Ascending aorta (tissue), 2 donors: ENCODE measurements at places on chromosomes 12 and 14. TPM values are rescaled to one million over a fixed set of nuclear protein-coding genes. Genes with fewer than 3 reads are reported as not detected.

GRCh38 chr14:67645414-67645813 lies 25.7 kb downstream of the ARG2 start:
- H3K4me1 ChIP-seq: no peaks in the 10 kb centered on the region
- peaks cover 28% of the 10 kb centered on the region for H3K36me3 ChIP-seq
- no peak overlapping the region for H3K4me3 ChIP-seq
- H3K27ac ChIP-seq: peak overlapping the region; percentile 12
- no peaks in the 10 kb centered on the region for H3K27me3 ChIP-seq

- no peak overlapping the region for H3K27ac ChIP-seq
- DNase-seq: no peak
- H3K4me3 ChIP-seq: no peak overlapping the region
- H3K27me3 ChIP-seq: no peaks in the 10 kb centered on the region
These were observed 267.5 kb downstream of the TMEM121 start for GRCh38 chr14:105793836-105794235.

RIPK3 gene
- total RNA-seq: 2.3 TPM

ADAMTS20 gene
- not detected for total RNA-seq

- H3K4me3 ChIP-seq: no peak overlapping the region
- no peaks in the 10 kb centered on the region for H3K27me3 ChIP-seq
- no peak overlapping the region for H3K27ac ChIP-seq
- DNase-seq: no peak
- H3K4me1 ChIP-seq: no peaks in the 10 kb centered on the region
- peaks cover 12% of the 10 kb centered on the region for H3K36me3 ChIP-seq
These were observed 2.1 kb downstream of the GPX2 start for GRCh38 chr14:64940336-64940910.

FOXA1 gene
- total RNA-seq: not detected

DNA sequence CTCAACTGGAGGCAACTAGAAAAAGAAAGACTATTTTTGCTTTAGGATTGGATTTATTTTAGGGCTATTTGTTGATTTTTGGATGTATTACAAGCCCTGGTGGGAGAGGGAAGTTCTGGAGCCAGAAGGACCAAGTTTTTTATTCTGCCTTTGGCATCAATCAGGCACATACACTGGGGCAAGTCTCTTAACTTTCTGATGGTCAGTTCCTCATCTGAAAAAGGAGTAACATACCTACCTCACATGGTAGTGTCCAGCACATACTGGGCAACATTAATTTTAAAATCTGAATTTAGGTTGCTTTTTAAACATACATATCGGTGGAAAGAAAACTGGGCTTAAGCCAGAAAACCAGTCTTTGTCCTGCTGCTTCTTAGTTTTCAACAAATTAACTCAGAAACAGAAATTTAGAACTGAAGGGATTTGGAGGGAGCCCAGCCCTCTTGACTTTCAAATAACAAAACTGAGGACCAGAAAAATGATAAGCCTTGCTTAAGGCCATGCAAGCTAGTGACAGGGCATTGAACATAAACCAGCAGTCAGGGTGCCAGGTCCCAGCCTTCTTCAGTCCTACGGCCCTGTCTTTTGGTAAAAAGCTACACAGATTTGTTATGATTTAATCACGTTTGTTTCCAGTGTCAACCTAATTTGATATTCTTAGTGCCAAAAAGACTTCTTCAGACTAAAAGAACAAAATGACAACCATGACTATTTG lies 90.2 kb upstream of the SLC38A2 start:
- H3K27ac ChIP-seq: peak overlapping the region; percentile 81
- no peaks in the 10 kb centered on the region for H3K27me3 ChIP-seq
- H3K4me3 ChIP-seq: peak overlapping the region; percentile 12

DNA sequence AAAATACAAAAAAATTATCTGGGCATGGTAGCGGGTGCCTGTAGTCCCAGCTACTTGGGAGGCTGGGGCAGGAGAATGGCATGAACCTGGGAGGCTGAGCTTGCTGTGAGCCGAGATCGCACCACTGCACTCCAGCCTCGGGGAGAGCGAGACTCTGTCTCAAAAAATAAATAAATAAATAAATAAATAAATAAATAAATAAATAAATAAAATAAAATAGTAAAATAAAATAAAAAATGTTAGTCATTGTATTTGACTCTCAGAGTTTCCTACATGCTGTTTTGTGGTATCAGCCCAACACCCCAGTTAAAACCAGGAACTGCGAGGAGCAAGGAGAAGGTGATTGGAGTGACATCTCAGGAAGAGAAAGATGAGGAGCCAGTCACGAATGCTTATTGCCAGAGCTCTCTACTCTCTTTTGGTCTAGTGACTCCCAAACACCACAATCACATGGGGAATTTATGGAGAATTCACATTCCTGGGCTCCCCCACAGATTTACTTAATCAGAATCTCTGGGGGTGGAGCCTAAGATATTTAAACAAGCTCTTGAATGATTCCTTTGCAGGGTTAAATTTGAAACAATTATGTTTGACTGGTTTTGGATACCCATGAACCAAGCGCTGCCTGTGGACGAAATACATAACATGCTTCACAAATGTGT lies 15.4 kb upstream of the SALL2 start:
- no peaks in the 10 kb centered on the region for H3K27me3 ChIP-seq
- no peaks in the 10 kb centered on the region for H3K36me3 ChIP-seq
- H3K4me1 ChIP-seq: no peaks in the 10 kb centered on the region

ACSS3 gene
- 11.6 TPM for total RNA-seq

CCDC197 gene
- total RNA-seq: not detected

- no peak overlapping the region for H3K4me3 ChIP-seq
- H3K27ac ChIP-seq: peak overlapping the region; percentile 75
- H3K36me3 ChIP-seq: no peaks in the 10 kb centered on the region
- H3K27me3 ChIP-seq: no peaks in the 10 kb centered on the region
- H3K4me1 ChIP-seq: peaks cover 8% of the 10 kb centered on the region
These were observed 142.5 kb upstream of the OVCH1 start for GRCh38 chr12:29639893-29640495.

DNA sequence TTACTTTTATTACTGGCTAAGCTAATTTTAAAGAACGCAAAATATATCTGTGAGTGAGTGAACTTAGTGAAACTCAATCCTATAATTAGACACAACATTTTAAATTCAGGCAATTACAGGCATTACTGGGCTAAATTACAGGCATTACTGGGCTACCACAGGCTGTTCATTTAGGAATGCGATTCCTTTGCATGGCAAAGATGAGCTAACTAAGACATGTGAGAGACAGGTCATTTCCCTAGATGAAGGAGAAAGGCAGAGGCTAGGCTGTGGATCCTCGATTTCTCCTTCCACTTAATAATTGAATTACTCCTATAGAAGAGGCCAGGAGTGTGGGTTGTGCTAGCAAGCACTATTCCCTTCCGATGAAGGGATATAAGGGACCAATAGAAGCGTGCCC lies 429.4 kb upstream of the LMO3 start:
- DNase-seq: no peak
- no peak overlapping the region for H3K4me3 ChIP-seq
- no peaks in the 10 kb centered on the region for H3K36me3 ChIP-seq
- no peak overlapping the region for H3K27ac ChIP-seq
- no peaks in the 10 kb centered on the region for H3K4me1 ChIP-seq
- H3K27me3 ChIP-seq: no peaks in the 10 kb centered on the region

ABCC9 gene
- total RNA-seq: 19.8 TPM

KRT78 gene
- not detected for total RNA-seq

- peaks cover 3% of the 10 kb centered on the region for H3K4me1 ChIP-seq
- H3K4me3 ChIP-seq: no peak overlapping the region
- no peak for DNase-seq
- no peak overlapping the region for H3K27ac ChIP-seq
These were observed 19.4 kb downstream of the KRT85 start for GRCh38 chr12:52347551-52348510.

DNA sequence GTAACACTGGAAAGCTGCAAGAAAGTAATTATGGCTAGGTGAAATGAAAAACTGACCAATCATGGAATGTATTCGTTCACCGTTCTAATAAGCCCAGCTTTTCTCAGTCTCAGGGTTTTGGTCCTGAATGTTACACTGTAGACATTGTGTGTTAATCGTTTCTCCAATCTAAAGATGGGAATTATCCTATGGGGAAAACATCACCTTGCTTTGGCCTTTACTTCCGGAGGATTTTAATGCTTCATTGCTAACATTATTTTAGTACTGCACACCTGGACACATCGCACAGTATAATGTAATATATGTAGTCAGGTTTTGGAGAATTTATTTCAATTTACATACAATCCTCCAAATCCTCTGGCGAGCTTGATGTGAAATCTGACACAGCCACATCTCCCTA lies 1.2 kb upstream of the TRHDE start:
- H3K27me3 ChIP-seq: peaks cover 4% of the 10 kb centered on the region
- H3K4me1 ChIP-seq: peaks cover 9% of the 10 kb centered on the region
- DNase-seq: no peak
- H3K4me3 ChIP-seq: peak overlapping the region; percentile 82
- H3K36me3 ChIP-seq: no peaks in the 10 kb centered on the region

OLR1 gene
- 2.1 TPM for total RNA-seq

FZD10 gene
- 0.21 TPM for total RNA-seq

GRCh38 chr14:86933958-86934595 lies 1058.9 kb downstream of the GALC start:
- no peaks in the 10 kb centered on the region for H3K36me3 ChIP-seq
- H3K27me3 ChIP-seq: no peaks in the 10 kb centered on the region
- H3K4me3 ChIP-seq: no peak overlapping the region
- H3K27ac ChIP-seq: no peak overlapping the region
- no peaks in the 10 kb centered on the region for H3K4me1 ChIP-seq
- DNase-seq: no peak

DNA sequence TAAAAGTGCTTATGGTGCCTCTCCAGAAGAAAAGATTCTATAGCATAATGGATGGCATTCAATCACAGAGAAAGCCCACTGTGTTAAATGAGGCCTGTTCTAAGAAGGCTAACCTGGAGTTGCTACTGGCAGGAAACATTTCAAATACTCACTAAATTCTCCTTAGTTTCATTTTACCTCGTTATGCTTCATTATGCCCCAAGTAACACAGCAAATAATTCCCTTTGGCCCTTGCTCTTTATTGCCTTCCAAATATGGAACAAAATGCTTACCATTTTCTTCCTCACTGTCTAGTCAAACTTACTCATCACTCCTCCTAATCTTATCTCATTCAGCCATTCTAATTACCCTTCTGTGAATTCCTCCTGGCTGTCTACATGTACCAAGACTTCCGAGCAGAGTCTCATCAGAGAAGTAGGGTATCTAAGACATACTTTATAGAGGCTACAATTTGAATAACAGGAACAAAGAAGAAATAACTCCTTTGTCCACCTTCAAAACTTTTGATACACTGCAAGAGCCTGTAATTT lies 292.1 kb upstream of the CLEC14A start:
- no peaks in the 10 kb centered on the region for H3K4me1 ChIP-seq
- no peaks in the 10 kb centered on the region for H3K36me3 ChIP-seq
- DNase-seq: no peak
- H3K27me3 ChIP-seq: no peaks in the 10 kb centered on the region
- H3K4me3 ChIP-seq: no peak overlapping the region

DNA sequence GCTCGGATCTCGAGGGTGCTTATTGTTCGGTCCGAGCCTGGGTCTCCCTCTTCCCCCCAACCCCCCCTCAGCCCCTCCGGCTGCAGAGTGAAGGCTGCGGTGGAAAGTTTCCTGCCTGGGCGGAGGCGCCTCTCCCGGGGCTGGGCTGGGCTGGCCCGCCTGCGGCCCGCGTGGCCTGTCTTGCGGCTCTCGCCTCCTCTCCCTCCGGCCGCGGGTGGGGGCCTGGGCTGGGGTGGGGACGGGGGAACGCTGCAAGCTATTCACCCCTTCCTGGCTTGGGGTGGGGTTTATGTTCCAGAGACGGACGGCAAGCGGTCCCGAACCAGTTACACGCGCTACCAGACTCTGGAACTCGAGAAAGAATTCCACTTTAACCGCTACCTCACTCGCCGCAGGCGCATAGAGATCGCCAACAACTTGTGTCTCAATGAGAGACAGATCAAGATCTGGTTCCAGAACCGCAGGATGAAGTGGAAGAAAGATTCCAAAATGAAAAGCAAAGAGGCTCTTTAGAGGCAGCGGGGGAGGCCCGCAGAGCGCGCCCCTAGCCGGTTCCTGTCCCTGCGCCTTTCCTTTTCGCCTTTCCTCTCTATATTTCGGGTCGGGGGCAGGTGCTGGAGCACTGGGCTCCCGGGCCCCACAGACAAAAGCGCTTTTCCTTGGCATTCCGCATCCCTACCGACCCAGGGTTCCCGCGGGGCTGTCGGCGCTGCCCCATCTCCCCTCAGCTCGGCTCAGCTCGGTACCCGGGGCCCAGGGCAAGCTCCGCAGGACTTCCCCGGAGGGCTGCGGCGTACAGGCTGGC lies 1.3 kb downstream of the HOXC5 start:
- no peaks in the 10 kb centered on the region for H3K27me3 ChIP-seq
- H3K27ac ChIP-seq: no peak overlapping the region
- peaks cover 5% of the 10 kb centered on the region for H3K4me1 ChIP-seq
- H3K36me3 ChIP-seq: no peaks in the 10 kb centered on the region
- peak overlapping the region; percentile 68 for H3K4me3 ChIP-seq
- DNase-seq: no peak

RD3L gene
- not detected for total RNA-seq

MYBPC1 gene
- total RNA-seq: not detected

RIN3 gene
- total RNA-seq: 30.3 TPM

DNA sequence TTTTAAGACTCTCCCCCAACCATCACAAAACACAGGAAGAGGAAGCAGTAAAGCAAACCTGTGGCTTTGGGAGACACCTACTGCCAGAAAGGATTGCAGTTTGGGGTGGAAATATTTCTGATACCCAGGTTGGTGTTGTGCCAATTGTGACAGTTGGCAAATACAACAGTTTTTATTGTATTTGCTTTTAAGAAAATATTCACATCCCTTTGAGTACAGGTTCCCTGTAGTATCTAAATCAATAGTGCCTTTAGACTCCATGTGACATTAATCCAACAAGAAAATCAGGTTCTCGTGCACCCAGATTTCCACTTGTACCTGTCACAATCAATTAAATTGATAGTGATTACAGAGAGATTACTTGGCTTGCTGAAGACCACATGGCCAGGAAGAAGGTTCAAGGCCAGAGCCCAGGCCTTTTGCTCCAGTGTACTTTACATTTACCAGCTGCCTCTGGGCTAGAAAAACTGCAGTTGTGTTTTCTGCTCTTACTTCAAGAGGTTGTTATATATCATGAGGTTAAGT lies 361.2 kb downstream of the ATP23 start:
- no peaks in the 10 kb centered on the region for H3K4me1 ChIP-seq
- no peaks in the 10 kb centered on the region for H3K36me3 ChIP-seq

DNA sequence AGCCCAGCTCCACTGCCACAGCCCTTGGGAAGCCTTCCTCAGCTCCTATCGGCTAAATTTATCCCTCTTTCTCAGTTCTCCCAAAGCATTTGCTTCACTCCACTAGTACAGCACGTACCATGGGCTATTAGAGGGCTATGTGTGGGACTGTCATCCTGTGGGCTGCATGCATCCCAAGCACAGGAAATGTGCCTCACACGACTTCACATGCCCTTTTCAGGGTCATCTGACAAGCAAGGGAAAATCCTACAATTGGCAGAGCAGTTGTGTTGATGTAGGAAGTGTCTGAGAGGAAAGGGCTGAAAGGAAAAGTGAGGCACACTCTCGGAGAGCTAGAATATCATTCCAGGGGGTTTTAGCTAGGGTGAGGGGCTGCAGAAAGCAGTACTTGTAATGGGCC lies 47.6 kb downstream of the NINJ2 start:
- H3K27me3 ChIP-seq: no peaks in the 10 kb centered on the region
- no peak overlapping the region for H3K4me3 ChIP-seq
- no peak for DNase-seq
- no peaks in the 10 kb centered on the region for H3K4me1 ChIP-seq
- H3K27ac ChIP-seq: no peak overlapping the region
